ENCODE measurements at places on chromosomes 2 and 18.

DNA sequence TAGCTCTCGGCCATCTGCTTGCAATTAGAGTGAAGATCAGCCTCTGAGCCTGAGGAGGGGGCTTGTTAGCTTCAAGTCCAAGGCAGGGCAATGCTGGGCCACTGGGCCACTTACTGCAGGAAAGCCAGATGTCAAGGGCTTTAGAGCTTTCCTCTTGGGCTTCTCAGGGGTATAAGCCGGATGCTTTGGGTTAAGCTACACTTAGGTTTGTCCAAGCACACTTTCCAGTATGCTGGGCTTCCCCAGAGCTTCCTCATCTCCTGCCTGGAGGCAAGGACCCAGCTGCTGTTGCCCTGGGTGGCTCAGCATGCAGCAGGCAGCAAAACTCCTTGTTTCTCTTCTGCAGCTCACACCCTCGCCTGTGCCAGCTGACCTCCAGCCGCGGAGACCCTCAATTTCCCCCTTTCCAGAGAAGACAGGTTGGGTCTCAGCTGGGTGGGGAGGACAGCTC is 29.0 kb upstream of the ATOH8 start:
- DNase-seq: no peak

DNA sequence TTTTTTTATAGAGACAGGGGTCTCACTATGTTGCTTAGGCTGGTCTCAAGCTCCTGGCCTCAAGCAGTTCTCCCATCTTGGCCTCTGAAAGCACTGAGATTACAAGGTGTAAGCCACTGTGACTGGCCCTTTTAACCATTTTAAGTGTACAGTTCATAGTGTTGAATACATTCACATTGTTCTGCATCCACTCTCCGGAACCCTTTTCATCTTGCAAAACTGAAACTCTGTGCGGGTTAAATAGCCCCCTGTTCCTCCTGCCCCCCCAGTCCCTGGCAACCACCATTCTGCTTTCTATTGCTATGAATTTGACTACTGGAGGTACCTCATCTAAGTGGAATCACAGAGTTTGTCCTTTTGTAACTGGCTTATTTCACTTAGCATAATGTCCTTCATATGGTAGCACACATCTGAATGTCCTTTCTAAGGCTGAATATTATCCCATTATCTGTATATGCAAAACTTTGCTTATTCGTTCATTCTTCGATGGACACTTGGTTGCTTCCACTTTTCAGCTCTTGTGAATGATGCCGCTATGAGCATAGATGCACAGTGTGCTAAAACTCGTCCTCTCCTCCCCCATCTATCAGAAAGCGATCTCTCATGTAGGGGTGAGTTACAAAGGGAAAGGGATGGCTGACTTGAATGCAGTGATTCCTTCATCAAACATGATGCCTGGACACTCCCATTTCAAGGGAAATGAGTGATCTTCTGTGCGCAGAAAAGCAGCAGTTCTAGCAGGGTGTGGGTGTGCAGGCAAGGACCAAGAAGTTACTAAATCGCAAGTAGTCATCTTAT is 30.2 kb downstream of the CABLES1 start:
- DNase-seq: no peak

GRCh38 chr18:78820161-78820834 is 159.3 kb upstream of the SALL3 start:
- DNase-seq: no peak

GRCh38 chr18:45749918-45750689 is 26.1 kb downstream of the SLC14A1 start:
- no peak for DNase-seq
